HTR-8/SVneo (cell line): ENCODE measurements at places on chromosomes 3 and 15.
A peak's percentile ranks its signal among the peaks of the same experiment; 100 is the strongest.

DNA sequence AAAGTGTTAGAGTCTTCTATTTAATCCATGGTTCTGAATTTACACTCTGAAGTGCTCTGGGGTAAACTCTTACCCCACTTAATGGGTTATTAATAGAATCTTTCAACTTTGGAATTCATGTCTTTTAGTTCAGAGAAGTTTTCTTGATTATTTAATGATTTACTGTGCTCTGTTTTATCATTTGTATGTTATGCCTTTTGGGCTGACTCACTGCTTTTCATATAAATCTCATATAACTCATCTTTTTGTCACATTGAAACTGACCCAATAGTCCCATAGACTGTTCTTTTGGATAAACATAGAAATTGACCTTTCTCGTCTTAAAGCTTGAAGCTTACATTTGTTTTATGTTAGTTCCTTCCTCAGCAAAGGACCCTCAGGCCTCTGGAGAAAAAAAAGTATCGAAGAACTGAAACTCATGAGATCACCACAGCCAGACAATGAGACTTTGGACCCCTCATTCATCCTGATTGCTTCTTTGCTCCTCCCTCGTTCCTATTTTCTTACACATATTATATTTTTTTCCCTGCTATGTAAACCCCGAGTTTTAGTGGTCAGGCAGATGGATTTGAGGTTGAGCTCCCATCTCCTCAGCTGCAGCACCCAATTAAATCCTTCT lies 229.1 kb upstream of the CBLB start:
- no peak for DNase-seq

GRCh38 chr3:120839120-120839519 lies 68.9 kb upstream of the STXBP5L start:
- DNase-seq = no peak

DNA sequence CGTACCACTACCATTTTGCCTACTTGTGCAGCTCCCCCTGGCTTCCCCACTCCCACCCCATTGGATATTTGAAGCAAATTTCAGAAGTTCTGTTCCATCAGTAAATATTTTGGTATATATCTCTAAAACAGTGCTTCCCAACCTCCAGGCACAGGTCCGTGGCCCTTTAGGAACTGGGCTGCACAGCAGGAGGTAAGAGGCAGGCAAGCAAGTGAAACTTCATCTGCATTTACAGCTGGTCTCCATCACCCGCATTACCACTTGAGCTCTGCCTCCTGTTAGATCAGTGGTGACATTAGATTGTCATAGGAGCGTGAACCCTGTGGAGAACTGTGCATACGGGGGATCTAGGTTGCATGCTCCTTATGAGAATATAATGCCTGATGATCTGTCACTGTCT lies 97.2 kb upstream of the LRRFIP2 start:
- DNase-seq = no peak

DNA sequence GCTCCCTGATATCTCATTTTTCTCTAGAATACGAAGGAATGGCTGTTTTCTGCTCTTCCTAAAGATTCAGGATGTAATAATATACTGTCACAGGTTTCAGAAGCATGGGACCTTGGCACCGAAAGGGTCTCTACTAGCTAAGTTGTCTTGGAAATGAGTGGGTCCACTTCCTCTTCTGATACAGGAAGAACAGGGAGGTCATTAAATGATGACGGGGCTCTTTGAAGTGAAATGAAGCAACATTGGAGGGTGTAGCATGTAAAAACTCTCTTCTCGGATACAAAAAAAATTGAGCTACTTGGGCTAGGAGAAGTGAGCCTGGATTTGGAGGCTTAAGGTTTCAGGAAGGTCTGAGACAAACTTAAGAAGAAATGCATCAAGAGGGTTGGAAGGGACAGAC lies 349.8 kb upstream of the TPRG1 start:
- no peak for DNase-seq

DNA sequence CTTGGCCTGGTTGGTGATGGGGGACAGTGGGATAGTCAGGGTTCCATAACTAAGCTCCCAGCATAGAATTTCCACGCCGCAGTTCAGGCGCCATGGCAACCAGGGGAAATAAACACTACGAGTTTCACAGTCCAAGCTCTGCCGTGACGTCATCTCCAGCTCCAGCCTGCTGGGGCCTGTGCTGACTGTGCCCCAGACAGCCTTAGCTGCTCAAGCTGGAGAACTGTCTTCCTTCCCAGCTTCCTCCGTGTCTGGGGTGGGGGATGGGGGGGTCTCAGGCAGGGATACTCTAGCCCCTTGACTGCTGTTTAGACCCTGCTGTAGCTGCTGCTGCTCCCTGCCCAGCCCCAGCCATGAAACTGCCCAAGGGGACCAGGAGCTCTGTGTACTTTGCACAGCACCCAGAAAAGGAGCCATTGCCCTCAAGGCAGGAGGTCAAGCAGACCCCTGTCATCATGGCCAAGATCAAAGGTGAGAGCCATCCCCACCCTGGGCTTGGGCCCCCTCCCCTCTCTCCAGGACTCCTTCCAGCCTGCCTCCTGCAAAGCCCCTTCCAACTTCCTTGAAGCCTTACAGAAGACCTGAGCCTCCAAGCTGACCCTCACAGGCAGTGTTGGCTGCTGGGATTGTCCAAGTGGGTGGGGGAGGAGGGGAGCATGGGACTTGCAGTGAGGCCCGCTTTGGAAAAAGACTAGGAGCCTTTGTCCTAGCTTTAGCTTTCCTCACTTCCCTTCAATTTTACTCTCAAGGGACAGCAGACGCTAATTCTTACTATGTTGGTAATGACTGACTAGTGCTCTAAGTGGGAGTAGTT lies 11.4 kb upstream of the CSPG4 start:
- peak; percentile 57 for DNase-seq

- DNase-seq = no peak
Observed at GRCh38 chr15:80233581-80233980, 18.4 kb downstream of the CTXND1 start.

- no peak for DNase-seq
Observed at GRCh38 chr3:160566499-160566898, 1.1 kb upstream of the KPNA4 start.

DNA sequence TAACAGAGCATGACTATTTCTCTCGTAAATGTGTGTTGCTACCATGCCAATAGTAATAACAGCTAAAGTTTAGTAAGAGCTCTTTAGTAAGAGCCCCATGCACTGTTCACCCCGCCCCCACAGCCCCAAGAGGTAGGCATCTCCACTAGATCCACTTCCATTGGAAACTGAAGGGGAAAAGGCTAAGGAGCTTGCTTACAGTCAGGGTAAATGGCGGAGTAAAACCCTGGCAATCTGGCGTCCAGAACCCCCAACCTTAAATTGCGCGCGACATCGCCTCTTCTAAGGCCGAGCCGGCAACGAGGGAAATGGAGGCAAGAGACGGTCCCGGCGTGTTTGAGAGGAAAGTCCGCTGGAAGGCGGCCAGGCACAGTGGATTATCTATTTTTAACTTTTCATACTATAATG lies 654 bp upstream of the C3orf38 start:
- peak; percentile 13 for DNase-seq

DNA sequence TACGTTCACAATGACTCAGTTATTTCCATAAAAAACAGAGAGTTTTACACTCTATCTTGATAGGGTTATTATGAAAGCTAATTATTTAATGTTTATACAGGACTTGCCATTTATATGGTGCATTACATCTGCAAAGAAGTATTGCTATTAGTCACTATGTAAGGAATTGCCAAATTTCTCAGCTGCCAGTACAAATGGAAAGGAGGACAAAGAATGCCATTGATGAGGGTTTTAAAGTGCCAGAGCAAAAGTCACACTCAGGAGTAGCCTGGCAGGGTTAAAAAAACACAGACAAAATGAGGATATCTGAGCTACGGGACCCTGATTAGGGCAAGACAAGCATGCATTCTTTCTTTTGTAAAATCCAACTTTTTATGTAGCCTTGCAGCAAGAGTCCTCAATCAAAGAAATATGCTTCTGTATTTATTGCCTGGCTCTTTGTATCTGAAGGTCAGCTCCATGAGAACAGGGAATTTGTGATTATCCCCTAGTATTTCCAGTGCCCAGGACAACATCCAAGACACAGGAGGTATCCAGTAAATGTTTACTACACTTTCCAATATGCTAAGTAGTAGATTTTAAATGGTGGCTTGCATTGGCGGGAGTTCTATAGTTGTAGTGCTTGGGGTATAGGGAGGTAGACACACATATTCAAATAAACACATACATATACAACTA lies 1013.6 kb downstream of the ROBO1 start:
- no peak for DNase-seq

DNA sequence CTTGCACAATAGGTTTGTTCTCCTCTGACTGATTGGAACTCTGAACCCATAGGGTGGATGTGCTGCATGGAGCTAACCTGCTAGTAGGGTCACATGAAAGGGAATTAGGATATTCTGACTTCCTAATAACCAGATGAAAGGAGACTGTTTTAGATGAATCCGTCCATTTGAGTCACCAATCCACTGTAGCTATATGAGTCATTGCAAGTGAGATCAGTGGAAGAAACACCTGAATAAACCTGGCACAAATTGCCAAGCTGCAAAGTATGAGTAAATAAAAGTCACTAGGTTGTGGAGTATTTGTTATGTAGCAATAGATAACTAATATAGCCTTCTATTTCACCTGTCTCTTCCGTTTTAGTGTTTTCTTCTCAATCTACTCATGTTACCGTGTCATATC lies 584.4 kb downstream of the PDCD6IP start:
- no peak for DNase-seq

GRCh38 chr3:55615694-55616295 lies 128.7 kb upstream of the WNT5A start:
- no peak for DNase-seq

DNA sequence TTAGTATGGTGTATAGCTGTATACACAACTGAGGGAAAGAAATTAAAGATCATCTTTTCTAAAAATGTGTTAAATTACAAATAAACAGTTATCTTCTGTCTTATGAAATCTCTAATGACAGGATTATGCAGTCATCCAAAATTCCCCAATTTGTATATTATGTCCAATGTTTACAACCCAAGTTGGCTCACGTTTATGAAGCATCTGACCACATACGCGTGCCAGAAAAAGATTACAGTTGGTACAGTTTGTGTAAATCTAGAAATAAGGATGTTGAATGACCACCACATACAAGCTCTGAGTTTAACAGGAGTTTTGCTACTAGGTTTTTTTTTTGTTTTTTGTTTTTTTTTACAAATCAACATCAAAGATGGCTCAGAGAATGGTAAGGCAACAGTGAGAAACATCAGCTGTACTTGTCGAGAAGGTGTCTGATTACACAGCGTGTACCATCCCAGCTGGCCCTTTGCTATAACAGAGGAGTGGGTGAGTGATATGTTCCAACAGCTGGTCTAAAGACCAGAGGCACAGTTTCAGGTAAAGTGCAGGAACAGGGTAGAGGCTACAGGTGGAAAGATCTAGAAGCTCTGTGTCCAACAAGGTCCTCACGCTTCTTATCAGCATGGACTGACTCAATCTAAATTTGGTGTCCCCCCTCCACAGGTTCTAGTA lies 47.1 kb downstream of the USF3 start:
- no peak for DNase-seq

DNA sequence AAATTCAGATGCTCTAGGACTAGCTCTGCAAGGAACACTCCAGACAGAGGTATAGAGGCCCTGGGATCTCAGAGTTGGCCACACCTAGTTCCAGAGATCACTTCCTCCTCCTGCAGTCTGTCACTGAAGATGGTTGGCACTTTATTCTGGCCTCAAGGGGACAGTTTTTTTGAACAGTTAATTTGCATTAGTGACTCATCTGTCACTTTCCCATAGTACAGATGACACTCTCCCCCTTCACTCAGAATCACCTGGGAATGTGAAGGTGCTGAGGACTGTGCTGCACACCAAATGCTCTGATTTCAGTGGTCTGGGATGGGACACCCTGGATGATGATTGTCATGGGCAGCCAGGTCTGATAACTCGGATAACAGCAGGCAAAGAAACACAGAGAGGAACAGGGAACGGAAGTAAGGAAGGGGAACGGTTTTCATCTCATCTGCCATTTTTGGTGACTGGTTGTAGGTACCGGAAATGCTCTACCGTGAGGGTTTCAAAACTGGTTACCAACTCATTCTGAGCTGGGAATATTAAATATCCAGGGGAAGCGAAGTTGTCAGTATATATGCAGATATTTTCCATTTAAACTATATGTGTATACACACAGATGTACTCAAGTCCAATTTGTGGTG lies 232.5 kb upstream of the ST8SIA2 start:
- no peak for DNase-seq

DNA sequence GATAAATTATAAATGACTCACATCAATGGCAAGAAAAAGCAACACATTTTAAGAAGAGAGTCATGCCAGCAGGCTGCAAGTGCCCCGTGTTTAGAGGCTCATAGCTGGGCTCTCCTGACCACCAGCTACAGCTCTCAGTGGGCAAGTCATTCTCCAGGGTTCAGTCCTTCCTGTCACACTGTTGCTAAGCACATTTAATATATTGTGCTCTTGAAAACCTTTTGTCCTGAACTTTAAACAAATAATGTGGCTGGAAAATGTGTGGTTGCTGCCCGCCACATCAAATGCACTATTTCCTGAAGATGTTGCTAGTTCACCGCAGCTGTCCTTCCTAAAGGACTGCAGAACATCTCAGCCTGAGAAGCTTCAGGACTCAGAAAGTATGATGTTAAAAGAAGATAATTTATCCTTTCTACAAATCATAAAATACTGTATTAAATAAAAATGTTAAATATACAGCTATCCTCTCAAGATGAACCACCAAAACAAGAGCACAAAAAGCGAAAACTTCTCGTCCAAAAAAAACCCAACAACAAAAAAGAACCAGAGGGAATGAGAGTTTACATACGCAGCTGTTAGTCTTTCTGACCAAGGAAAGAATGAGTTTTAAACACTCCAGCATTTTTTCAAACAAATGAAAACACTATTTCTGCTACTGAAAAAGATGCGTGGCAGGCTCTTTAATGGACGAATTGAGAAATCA lies 951 bp downstream of the TARS3 start:
- peak; percentile 2 for DNase-seq

DNA sequence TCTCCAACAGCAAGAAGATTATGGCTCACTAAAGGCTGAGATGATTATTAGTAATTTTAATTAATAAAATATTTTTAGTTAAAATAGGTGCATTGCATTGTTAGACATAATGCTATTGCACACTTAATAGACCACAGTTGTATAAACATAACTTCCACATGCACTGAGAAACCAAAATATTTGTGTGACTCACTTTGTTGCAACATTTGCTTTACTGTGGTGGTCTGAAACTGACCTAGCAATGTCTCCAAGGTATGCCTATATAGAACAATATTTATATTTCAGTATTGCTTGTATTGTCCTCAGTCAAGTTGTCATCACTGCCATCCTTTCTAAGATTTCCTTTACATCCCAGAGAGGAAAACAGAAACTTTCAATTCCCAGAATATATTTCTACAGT lies 1215.2 kb downstream of the SI start:
- DNase-seq = no peak

- no peak for DNase-seq
Observed at GRCh38 chr15:52028431-52029093, 9.5 kb downstream of the MAPK6 start.

GRCh38 chr3:13532085-13532484 lies 16.8 kb upstream of the FBLN2 start:
- no peak for DNase-seq

- DNase-seq = no peak
Observed at GRCh38 chr3:12759693-12760565, 870 bp upstream of the TMEM40 start.
